ENCODE measurements at places on chromosomes 4 and X. TPM values are rescaled to one million over a fixed set of nuclear protein-coding genes. Genes with fewer than 3 reads are reported as not detected.

GRCh38 chr4:26021417-26022345 is 107.7 kb downstream of the SMIM20 start:
- peaks cover 3% of the 10 kb centered on the region for H3K36me3 ChIP-seq
- no peak overlapping the region for H3K27ac ChIP-seq
- peaks cover 4% of the 10 kb centered on the region for H3K4me1 ChIP-seq
- DNase-seq = no peak

DNA sequence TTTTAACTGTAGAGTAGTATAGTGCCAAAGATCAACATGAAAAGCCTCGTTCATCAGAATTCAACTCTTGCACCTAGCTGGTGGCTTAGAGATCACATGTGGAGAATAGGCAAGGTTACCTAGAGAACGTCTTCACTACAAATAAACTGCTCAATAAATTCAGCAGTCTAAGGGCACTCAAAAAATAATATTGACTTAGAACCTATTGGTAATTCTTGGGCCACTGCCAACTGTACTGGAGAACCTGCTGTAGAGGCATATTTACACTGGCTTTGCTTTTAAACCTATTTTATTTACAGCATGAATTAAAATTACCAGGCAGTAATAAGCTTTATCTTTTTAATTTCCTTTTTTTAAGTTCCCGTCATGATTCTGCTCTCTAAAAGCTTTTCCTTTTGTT is 343.7 kb downstream of the PDHA2 start:
- H3K4me1 ChIP-seq = no peaks in the 10 kb centered on the region
- no peak overlapping the region for H3K27ac ChIP-seq
- H3K36me3 ChIP-seq = no peaks in the 10 kb centered on the region
- no peaks in the 10 kb centered on the region for H3K27me3 ChIP-seq

DNA sequence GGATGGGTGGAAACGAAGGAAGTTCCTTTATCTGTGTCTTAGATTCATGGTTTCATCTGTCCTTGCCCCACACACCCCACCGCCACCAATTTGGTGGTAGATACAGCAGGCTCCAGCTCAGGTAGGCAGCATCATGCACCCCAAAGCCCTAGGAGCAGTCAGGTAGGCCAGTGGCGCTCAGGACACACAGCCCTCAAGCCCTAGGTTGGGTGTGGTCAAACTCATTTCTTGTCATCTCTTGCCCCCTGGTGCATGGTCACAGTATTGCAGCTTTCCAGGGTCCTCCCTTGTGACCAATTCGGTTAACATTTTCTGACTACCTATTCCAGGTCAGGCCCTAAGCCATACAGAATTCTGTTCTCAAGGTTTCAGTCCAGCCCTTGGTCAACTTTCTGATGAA is 14.5 kb upstream of the PRRG3 start:
- peaks cover 2% of the 10 kb centered on the region for H3K4me1 ChIP-seq
- peaks cover 8% of the 10 kb centered on the region for H3K27me3 ChIP-seq
- peak; percentile 64 for DNase-seq
- no peak overlapping the region for H3K27ac ChIP-seq
- no peaks in the 10 kb centered on the region for H3K36me3 ChIP-seq

MAGEE2 gene
- not detected for total RNA-seq

PARM1 gene
- 0.09 TPM for total RNA-seq
